Stimulated activated CD8-positive, alpha-beta memory T cell treated with anti-CD3 and anti-CD28 coated beads, Interleukin-7, amount 100 ng/mL, for 1 hour (primary cell): ENCODE measurements at places on chromosomes 4 and X.

DNA sequence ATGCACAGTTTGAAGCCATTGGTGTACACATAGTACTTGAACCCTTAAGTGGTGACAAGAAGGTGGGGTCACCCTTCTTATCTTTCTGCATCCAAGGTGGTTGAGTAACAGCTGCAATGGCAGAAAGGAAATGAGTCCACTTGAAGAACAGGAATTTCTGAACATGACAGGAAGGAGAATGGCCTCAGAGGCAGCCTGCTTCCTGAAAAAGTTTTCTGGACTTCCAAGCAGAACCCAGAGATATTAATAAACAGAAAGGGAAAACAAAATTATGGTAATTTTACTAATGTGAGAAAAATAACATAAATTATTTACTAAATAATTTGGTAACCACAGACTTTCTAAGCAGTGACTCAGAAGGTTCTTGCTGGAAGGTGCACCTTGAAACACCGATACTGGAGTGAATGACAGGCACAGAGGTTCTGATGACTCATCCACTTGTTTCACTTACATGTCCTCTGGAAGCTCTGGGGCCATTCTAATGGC is 119.9 kb upstream of the HS3ST1 start:
- DNase-seq = no peak

DNA sequence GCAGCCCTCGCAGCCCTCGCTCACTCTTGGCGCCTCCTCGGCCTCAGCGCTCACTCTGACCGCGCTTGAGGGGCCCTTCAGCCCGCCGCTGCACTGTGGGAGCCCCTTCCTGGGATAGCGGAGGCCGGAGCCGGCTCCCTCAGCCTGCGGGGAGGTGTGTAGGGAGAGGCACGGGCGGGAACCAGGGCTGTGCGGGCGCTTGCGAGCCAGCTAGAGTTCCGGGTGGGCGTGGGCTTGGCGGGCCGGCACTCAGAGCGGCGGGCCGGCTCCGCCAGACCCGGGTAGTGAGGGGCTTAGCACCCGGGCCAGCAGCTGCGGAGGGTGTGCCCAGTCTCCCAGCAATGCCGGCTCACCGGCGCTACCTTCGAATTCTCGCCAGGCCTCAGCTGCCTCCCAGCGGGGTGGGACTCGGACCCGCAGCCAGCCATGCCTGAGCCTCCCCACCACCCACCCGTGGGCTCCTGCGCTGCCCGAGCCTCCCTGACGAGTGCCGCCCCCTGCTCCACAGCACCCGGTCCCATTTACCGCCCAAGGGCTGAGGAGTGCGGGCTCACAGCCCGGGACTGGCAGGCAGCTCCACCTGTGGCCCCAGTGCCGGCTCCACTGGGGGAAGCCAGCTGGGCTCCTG is 1.4 kb upstream of the AADAT start:
- no peak for DNase-seq

- no peak for DNase-seq
These were observed 106.3 kb upstream of the TEX13D start for GRCh38 chrX:124226129-124226528.

- no peak for DNase-seq
These were observed 119.5 kb upstream of the AFF2 start for GRCh38 chrX:148380650-148381561.

- no peak for DNase-seq
These were observed 497.2 kb upstream of the FAM241A start for GRCh38 chr4:111648056-111648455.

DNA sequence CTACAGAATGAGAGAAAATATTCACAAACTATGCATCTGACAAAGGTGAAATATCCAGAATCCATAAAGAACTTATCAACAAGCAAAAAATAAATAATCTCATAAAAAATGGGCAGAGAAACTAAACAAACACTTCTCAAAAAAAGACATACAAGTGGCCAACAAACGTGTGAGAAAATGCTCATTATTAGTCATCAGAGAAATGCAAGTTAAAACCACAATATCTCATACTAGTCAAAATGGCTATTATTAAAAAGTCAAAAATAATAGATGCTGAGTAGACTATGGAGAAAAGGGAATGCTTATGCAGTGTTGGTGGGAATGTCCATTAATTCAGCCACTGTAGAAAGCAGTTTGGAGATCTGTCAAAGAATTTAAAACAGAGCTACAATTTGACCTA is 533.3 kb downstream of the TMA16 start:
- no peak for DNase-seq

DNA sequence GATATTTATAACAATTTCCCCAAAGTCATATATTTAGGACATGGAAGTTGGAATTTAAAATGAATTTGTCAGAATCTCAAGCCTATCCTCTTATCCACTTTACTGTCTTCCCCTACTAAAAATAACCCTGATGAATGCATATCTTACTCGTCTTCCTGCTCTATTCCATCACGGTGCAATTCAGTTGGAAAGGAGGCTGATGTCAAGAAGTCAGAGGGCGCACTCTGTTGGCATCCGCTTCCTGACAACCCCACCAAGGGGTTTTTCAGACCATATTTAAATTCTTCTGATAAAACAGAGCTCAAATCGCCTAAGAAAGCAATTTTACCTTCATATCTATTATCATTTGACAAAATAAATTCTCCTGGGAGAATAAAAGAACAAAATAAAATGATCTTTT is 233.5 kb downstream of the ARHGAP24 start:
- no peak for DNase-seq

DNA sequence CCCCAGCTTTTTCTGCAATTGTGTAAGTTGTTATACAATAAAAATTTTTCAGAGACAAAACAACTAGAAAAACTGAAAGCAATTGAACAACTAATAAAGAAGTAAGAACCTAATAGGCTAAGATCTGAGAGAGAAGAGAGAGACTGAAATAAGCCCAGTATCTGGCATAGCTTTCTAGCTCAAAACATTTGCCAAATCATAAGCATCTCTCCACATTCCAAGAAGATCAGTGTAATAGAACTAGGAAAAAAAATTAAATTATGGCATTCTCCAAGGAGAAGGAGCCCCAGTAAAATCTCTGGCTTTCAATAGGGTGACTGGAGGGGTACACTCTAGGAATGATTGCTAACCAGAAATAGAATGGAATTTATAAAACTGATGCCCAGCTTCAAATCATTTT is 19.0 kb upstream of the PPP3CA start:
- DNase-seq = no peak

DNA sequence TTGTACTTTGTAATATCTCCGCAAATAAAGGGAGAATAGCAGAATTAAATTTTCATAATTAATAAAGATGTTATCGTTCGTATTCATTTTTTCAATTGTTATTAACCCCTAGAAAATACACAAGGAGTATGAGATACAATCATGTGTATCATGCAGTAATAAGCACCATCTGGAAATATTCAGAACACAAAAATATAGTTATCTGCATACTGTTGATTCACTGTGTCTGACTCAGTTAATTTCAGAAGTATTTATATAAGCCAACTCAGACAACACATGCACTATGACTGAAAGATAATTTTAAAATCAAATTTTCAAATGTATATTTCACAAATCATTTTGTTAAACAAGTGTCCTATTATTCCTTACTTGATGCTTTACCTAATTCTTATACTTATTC is 1954.8 kb downstream of the ARAP2 start:
- no peak for DNase-seq

- DNase-seq = no peak
These were observed 107.6 kb downstream of the USP9X start for GRCh38 chrX:41192880-41193279.

- no peak for DNase-seq
These were observed 41.9 kb upstream of the RELL1 start for GRCh38 chr4:37728064-37728463.

DNA sequence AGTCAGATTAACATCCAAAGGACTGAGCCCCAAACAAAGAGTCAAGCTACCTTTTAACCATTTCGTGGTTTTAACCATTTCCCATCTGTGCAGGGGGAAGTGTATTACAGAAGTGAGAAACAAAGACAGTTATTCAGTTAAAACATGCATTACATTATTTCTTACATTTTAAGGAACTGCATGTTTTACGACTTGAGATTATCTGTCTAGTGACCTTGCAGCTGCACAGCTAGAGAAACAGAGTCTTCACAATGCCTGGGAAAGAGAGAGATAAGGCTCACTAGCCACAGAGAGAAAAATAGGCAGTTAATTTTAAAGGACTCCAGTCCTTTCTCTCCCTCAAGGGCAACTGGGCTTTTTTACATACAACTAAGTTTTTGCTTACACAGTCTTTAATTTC is 48.7 kb upstream of the KLHL4 start:
- no peak for DNase-seq

GRCh38 chr4:57114973-57115372 is 4.8 kb upstream of the IGFBP7 start:
- no peak for DNase-seq

GRCh38 chr4:159366966-159367780 is 264.3 kb downstream of the RAPGEF2 start:
- no peak for DNase-seq

DNA sequence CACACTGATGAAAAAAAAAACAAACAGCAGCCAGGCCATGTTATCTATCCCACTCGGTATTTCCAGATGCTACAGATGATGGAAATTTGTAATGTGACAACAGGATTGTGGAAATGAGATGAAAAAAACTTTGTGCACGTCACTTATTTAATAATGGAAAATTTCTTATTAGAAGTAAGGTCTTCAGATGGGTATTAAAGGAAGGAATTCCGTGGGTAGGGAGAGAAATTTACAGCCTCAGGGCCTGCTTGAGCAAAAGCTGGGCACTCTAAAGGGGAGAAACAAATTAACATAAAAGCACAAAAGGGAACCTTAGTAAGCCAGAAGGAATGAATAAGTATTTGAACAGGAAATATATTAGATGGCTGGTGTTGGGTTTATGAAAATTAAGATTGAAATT is 4.2 kb upstream of the PKD2 start:
- no peak for DNase-seq

GRCh38 chrX:18406531-18407266 is 18.7 kb upstream of the CDKL5 start:
- no peak for DNase-seq

DNA sequence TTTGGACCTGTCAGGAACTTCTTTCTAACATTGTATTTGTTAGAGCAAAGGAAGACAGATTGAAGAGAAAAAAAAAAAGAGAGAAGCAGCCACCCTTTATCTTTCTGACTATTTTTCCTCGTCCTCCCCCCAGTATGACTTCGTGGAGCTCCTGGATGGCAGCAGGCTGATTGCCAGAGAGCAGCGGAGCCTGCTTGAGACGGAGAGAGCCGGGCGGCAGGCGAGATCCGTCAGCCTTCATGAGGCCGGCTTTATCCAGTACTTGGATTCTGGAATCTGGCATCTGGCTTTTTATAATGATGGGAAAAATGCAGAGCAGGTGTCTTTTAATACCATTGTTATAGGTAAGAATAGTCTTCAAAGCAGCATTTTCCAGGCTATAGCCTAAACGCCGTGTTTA is 237.7 kb downstream of the DCTD start:
- no peak for DNase-seq

DNA sequence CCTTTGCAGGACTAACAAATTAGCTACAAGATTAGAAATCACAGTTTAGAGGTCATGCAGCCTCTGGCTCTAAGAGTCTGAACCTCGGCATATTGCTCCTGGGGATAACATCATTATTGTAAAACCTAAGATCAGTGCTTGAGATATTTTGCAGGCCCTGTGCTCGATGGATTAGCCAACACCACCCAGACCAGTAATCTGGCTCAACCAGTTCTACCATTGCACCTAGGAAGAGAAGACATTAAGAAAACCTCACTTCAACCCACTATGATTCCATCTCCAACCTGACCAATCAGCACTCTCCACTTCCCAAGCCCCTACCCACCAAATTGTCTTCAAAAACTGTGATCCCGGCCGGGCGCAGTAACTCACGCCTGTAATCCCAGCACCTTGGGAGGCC is 43.6 kb downstream of the WFS1 start:
- DNase-seq = no peak

DNA sequence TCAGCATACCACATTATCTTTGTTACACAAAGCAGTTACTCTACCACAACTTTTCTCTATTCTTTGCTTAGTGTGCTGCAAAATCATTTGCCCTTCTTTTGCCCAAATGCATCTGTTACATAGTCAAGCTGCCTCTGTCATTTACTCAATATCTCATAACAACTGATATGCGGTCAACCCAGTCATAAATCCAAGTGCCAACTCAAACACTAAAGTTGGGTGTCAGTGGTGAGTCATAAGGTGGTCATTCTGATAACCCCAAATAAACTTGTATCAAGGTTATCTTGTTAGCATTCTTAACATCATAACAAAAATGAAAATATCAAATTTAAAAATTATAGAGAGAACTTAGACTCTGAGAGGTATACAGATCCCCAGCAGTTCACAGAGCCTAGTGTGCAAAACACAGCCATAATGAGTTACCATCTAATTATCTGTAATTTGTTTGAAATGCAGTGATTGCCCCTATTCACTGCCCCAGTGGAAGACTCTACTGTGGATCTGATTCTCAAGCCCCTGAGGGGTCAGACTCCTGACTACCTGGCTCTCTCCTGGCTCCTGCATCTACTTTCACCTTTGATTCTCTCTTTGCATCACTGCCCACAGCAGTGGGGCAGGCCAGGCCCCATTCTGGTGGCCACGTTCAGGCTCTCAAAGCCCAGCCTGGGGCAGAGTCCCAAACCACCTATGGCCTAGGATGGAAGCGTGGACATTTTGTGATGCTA is 29.2 kb downstream of the TBC1D9 start:
- DNase-seq = no peak

GRCh38 chr4:44761306-44761705 is 35.0 kb upstream of the GNPDA2 start:
- no peak for DNase-seq

DNA sequence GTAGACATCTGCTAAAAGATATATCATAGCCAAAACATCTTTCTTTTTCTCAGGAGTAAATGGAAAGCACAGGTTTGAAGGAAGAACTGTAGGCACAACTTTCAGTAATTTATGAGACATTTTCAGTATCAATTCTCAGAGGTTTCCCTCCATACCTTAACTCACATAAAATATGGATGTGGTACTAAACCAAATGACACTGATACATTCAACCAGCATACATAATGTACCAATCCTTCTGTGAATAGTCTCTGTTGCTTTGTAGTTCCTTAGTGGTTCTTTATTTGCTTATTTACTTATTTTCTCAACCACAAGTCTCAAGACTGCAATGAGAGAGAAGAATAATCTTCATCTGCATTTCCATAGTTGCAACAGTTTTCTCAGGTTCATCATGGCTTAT is 96.1 kb downstream of the ARHGAP24 start:
- DNase-seq = no peak

DNA sequence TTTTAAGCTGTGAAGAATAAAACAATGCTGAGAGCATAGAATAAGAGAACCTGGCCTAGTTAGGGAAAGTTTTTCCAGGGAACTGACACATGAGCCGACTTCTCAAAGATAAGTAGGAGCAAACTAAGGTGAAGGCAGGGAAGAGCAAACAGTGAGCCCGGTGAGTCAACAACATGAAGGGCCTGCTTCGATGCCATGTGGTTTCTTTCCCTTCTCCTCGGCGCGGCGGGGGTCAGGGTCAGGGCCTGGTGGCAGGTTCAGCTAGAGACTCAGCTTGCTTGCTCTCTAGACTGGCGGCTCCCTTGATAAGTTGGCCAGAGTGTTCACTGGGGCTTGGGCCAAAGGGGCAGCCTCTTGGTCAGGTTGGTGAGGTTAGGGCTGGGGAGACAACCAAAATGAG is 81.1 kb downstream of the DLG3 start:
- no peak for DNase-seq

- no peak for DNase-seq
These were observed 43.9 kb downstream of the ALPK1 start for GRCh38 chr4:112341033-112341432.

- no peak for DNase-seq
These were observed 1.4 kb downstream of the BEX5 start for GRCh38 chrX:102154218-102154860.
